ENCODE measurements at places on chromosomes 7 and 10. TPM values are rescaled to one million over a fixed set of nuclear protein-coding genes. Genes with fewer than 3 reads are reported as not detected.

Gene CYP2C19
- total RNA-seq: not detected

Gene FOXI2
- not detected for total RNA-seq

Gene OR6V1
- not detected for total RNA-seq

Gene SIRT1
- total RNA-seq: 17.2 TPM

Gene HIP1
- 12.5 TPM for total RNA-seq

Gene HMX3
- not detected for total RNA-seq

All from skeletal muscle tissue (tissue), 5 donors.